NCI-H1930 (cell line): ENCODE measurements at places on chromosomes 5 and 9.
A peak's percentile ranks its signal among the peaks of the same experiment; 100 is the strongest.

- no peak for DNase-seq
These were observed 19.5 kb upstream of the RANBP6 start for GRCh38 chr9:6034954-6035353.

DNA sequence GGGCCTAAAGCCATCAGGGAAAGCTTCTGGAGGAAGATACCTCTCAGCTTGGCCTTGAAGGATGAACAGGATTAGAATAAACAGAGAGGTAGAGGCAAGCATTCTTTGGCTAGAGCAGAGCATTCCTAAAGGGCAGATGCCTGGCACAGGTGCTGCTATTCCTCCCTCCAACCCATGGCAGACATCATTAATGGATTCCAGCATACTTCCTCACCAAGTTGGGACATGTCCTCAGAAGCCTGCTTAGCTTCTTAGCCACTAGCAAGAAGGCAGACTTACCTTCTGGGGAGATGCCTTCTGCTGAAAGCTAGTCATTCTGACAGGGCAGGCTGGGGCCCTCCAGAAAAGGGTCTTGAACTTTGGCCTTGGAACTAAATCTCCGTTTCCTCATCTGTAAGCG lies 122.0 kb downstream of the RGS3 start:
- no peak for DNase-seq

- DNase-seq = no peak
These were observed 148.7 kb upstream of the IL12B start for GRCh38 chr5:159478950-159479349.

DNA sequence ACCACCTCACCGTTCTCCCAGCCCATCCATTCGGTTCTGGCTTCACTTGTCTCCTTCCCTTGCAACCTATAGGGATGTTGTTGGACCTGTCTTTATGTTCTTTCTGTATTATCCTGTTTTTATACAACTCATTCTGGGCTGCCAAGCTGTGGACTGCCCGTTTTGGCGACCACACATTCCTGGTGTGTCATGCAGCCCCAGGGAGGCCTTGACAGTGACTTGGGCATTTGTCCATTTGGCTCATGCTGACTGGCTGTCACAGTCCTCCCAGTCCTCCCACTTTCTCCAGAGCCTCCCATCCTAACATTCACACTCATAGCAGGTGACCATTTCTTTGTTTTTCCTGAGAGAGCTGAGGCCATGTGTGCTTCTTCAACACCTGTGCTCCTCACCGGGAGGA lies 136.4 kb downstream of the SLF1 start:
- DNase-seq = no peak

DNA sequence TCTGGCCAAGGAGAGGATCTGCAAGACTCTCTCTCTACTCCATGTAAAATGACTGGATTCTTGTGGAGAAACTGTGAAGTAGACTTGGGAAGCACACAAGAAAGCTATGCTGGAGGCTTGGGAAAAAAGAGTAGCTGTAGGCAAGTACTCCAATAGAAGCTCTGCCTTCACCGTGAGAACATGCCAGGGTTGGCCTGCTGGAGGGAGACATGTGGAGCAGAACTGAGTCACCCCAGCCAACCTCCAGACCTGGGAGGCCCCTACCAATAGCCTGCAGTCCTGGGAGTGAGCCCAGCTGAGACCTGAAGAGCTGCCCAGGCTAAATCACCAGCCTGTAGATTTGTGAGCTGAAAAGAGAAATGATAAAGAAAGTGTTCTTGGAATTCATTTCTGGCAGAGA lies 66.6 kb downstream of the DEPDC1B start:
- DNase-seq = no peak

DNA sequence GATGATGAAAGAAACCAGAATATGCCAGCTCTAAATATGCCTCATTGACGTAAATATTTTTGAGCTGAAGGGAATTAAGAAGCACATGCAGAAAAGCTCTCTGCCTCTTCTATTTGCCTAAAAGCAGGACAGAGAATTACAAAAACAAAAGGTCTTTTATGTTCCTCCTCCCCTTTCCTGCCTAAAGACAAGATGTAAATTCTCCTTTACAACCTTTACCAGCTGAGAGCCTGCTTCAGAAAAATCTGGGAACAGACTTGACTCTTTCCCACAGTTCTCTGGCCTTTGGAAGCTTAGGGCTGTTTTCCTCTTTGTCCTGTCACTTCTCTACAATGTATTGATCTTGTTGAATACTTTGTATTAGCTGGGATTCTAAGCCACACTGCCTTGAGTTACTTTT lies 199.7 kb downstream of the TMC1 start:
- DNase-seq = no peak

GRCh38 chr9:89496645-89497256 lies 1.2 kb downstream of the SEMA4D start:
- DNase-seq = no peak

DNA sequence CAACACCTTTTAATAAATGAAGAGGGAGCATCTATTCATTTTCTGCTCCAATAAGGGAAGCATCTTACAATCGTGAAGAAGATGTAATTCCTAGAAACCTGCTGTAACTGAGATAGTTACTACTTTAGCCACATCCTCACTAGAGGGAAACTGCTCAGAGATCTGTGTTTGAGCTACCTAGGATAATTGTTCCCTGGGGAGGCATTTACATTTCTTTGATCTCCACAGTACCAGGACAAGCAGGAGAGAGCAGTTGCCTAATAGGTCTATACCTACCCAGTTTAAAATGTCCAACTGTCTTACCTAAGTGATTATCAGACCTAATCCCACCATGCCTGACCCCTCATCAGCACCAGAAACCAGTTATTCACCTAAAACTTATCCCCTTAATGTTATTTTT lies 196.9 kb downstream of the TUSC1 start:
- DNase-seq = peak; percentile 35

GRCh38 chr9:136114610-136115009 lies 4.1 kb downstream of the TMEM250 start:
- no peak for DNase-seq

GRCh38 chr5:147935032-147935431 lies 28.7 kb upstream of the C5orf46 start:
- DNase-seq = no peak

- DNase-seq = no peak
These were observed 640 bp upstream of the DPM2 start for GRCh38 chr9:127938298-127938690.

DNA sequence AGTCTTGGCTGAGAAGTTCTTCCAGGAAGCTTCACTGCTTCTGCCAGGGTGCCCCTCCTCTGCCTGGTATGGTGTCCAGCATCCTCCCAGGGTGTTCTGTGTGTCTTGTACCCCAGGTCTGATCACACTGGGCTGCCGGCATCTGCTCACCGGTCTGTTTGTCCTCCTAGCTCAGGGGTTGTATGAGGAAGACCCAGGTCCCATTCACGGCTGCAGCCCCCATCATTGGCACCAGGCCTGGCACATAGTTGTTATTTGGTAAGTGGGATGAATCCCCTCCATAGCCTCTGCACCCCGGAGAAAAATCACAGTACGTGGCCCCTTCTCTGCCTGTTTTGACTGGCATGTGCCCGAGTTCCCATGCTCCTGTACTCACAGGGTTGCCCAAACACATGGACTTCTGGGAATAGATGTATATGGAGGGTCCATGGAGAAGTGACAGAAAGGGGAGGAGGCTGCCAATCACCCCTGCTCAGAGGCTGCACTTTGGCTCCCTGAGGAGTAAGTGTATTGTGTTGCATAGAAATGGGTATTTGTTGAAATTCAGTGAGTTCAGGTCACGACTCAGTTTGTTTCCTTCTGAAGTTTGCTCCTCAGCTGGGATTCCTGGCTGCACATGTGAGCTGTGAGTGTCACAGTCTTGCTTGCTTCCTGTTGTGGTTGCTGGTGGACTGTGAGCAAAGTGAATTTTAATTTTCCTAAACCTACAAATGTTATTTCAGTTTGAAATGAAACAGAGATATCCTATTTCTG lies 96.2 kb downstream of the HSPA4 start:
- no peak for DNase-seq

DNA sequence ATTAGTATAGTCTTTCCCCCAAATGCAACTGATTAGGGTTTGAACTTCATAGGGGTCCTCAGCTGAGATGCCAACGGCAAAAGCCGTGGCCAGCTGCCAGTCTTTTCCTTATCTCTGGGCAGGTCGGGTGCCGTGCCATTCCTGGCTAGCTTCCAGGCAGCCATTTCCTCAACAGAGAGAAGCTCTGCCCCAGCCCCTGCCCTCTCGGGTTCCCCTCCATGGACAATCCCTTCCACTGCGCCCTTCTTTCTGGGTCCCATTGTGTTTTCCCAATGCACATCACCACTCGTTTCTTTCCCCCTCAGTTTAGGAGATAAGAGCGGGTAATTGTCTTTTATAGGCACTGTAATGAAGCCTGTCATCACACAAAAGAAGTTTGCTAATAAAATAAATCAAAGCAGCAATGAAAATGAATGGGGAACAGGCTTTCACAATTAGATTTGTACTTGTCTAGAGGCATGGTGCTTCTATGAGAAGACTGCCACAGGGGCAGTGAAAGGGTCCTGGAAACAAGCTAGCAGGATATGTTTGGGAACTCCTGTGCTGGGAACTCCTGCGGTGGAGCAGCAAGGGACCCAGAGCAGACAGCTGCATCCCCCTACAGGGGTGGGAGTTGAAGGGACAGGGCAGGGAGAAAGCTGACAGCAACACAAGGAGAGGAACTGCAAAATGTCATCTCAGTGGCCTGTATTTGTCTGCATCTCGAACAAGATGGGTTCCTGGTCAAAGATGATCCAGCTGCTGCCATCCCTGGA lies 48.0 kb upstream of the SAP30L start:
- DNase-seq = no peak

- DNase-seq = no peak
These were observed 13.5 kb upstream of the FREM1 start for GRCh38 chr9:14923701-14924100.

- no peak for DNase-seq
These were observed 39.2 kb upstream of the SLC28A3 start for GRCh38 chr9:84379740-84380139.

- no peak for DNase-seq
These were observed 58.5 kb upstream of the EIF4EBP3 start for GRCh38 chr5:140488914-140489313.

DNA sequence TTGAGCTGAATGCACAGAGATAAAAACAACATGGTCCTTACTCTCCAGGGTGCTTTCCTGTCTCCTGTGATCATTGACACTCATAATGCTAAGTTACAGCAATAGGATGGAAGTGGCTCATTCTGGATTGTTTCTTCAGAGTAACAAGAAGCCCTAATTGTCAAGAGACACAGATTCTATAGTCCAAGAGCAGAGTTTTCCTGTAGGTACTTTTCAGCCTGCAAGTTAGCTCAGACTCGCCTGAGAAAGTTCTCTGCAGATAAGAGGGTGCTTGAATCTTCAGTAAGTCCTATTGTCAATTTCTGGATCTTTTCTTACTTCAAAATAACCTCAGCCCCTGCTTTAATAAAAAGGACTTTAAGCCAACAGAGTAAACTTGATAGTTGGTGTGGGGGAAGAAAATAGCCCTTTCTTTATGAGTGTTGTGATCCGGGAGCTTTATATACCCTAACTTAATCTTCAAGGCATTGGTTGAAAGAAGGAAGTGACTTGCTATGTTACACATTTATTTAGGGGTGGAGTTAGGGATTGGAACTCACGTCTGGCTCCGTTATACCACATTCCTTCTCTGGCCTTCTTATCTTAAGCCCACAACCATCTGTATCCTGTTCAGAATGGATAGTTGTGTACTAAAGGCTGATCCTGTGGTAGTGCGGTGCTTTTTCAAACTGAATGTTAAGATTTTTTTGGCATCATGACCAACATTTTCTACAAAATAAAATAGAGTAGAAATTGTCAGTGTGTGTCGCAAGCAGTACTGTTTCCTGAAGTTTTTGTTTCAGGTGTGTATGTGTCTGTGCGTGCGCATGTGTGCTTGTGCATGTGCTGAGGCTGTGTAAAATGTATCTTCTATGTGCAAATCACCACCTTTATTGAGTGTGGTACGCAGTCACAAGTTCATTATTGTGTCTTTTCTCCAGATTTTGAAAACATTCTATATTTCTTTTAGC lies 173.9 kb downstream of the WDR70 start:
- DNase-seq = no peak

- no peak for DNase-seq
These were observed 15.4 kb downstream of the FAM78A start for GRCh38 chr9:131260751-131261452.
